ENCODE measurements at places on chromosomes 2 and 18.

- no peak for DNase-seq
These were observed 29.4 kb upstream of the WDR75 start for GRCh38 chr2:189411860-189412259.

- DNase-seq, result no peak
These were observed 49.2 kb upstream of the LGALSL start for GRCh38 chr2:64404743-64405142.

- no peak for DNase-seq
These were observed 409.4 kb downstream of the RIT2 start for GRCh38 chr18:42706029-42706608.

- DNase-seq, result no peak
These were observed 3.9 kb upstream of the RPL31 start for GRCh38 chr2:100998235-100998573.

- no peak for DNase-seq
These were observed 53.2 kb downstream of the ITGA6 start for GRCh38 chr2:172480301-172481218.

- DNase-seq, result no peak
These were observed 6.0 kb upstream of the DNAH7 start for GRCh38 chr2:196074631-196075030.

DNA sequence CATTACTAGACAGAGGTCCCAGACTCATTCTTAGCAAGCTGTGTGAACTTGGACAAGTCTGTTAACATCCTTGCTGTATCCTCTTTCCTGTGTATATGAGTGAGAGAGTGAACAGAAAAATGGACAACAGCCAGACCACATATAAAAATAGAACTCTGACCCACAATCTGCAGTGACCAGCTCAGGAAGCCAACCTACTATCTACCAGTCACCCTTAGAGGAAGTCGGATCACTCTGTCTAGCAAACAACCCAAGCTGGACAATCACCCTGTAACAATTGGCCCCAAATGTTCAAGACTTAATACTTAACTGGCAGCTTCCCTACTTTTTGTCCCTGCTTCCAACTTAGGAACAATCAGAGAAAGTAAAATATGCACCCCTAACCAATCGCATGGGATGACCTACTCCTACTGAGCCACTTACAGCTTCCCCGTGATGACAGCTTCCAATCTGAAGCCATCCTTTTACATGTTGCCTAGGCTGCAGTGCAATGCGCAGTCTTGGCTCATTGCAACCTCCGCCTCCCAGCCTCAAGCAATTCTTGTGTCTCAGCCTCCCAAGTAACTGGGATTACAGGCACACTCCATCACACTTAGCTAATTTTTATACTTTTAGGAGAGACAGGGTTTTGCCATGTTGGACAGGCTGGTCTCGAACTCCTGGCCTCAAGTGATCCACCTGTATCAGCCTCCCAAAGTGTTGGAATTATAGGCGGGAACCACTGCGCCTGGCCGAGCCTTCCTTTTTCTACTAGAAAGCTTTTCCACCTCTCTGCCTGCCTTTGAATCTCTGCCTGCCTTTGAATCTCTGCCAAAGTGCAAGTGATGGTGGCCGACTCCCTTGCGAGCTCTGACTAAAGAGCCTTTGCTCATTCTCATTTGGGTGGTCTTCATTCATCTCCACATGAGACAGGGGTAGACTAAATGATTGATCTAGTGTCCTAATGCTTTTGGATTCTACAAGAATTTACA, 158.3 kb upstream of the NDUFV2 start:
- no peak for DNase-seq
